Karpas-422 (cell line): ENCODE measurements at places on chromosomes 7 and 10.

DNA sequence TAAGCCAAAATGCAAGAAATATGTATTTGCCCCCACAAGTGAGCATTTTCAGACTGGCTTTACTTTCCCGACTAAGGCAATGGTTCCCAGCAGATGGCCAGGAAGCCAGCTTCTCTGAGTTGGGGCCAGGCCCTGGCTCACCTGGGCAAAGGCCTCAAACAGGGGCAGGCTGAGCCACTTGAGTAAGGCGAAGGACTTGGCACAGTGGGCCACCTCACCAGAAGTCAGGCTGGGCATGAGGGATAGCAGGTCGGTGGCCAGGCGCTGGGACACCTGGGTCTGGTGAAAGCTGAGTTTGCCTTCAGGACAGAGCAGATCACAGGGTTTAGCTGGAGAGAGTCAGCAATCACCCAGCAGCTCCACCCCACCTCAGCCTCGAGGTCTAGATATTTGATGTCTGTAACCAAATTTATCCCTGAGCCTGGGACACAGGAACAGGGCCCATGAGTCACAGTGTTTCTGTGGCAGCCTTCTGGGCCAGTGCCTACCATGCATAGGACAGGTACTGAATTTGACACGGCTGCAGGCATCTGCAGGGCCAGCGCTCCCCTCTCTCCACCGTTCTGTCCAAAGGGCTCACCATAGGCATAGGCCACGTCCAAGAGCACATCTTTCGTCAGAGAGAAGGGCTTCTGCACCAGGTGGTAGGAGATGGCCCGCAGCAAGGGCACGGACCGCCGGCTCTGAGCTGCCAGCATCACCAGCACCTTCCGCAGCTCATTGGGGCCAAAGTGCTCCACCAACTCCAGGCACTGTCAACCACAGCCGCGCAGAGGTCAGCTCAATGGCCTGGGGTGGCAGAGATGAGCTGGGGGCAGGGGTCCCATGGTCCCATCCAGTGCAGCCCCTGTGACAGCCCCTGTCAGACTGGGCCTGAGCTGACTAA, 7.3 kb downstream of the TBRG4 start:
- no peak for DNase-seq

DNA sequence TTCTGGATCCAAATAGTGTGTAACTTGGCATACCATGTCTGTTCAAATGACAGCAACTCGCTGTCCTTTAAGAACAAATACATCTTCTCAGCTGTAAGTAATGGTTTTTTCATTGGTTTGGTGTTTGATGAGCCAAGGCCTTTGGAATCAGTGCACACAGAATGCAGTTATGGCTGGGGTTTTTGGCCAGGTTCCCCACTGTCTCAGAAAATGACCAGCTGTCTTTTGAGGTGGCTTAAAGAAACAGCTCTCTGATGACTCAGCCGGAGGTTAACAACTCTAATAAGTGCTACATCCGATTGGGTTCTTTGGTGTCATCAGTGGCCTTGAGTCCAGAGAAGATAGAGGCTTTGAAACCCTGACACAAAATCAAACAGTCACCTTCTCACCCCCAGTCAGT, 688.4 kb downstream of the REEP3 start:
- DNase-seq: no peak

DNA sequence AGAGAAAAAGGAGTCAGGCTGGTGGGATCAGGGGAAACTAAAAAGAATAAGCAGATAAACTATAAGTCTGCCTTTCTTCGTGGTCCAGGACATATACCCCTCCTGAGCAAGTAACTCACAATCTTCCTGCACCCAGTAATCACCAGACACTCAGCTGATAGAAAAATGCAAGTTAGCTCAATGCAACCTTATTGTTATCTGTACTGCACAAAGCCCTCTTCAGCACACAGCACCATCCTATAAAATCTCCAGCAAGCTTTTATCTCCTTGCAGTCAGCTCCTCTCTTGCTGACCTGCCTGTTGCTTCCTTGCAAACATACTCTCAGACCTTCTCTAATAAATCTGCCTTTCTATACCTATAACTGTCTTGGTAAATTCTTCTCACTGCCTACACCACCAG, 6.7 kb downstream of the SLC37A3 start:
- DNase-seq: no peak

- DNase-seq: no peak
Measured at GRCh38 chr10:37680716-37681616, 176.4 kb downstream of the ZNF248 start.

GRCh38 chr10:5043716-5044115, 40.1 kb upstream of the AKR1C2 start:
- DNase-seq: no peak

DNA sequence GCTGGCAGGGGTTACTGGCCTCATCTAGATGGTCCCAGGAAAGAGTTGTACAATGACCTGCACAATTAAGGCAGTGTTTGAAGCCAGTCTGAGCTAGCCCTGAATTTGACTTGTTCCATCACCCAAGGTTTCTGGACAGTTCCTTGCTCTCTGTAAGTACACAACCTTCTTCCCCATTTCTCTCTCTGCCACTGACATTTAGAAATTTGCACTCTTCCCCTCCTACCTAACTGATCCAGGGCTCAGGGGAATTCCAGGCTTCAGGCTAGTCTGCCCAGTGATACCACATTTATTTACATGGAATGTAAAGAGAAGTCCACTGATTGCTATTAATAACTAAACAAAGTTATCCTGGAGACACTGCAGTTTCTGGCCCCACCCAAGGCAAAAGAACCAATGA, 139.0 kb upstream of the GPR26 start:
- DNase-seq: no peak

DNA sequence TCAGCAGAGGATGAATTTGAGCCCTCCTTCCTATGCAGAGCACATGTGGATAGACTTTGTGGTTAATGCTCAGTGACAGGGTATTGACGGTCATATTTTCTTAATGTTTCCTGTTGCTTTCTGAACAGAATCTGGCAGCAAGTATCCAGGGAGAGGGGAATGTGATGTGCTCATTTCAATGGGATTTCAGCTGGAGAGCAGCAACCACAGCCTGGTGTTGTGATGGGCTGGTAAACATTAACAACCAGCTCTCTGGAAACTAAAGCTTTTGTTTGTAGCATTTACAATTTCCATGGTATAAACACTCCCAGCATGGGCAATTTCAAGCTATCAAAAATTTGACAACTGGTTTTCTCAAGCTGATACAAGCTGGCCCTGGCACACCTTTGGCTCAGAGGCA, 215.9 kb downstream of the SH2D4B start:
- DNase-seq: no peak

DNA sequence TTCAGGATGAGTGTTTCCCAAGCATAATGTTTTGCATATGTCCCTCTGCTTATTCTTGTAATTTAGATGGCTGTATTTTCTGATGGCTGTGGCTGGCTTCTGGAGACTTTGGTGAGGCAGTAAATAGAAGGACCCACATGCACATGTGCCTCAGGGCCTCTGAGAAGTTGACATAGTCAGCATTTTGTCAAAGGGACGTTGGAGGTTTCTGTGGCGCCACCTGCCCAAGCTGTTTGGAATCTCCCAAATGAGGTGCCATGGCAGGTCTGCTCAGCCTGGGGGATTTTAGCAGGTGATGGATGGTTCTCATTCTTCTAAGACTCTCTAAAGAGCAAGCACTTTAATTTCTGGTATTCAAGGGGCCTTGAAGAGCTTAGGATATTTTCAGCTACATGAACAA, 29.8 kb downstream of the C10orf120 start:
- no peak for DNase-seq

DNA sequence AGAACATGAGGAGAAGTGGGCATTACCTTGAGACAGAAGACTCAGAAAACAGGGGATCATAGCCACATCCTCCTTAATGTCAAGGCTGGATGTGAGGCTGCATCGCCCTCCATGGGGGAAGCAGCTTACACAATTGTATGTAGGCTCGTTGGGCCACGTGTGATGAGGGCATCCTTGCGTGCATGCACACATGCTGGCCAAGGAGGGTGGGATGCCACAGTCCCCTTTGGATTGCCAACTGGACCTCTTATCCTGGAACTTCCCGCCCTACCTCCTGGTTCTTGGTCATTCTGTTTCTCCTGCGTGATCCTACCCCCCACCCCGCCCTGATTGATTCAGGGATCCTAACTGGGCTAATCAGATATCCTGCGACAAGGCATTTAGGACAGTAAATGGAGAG, 102.0 kb downstream of the PRKAG2 start:
- no peak for DNase-seq

GRCh38 chr7:129126314-129126713, 18.2 kb upstream of the TSPAN33 start:
- no peak for DNase-seq

DNA sequence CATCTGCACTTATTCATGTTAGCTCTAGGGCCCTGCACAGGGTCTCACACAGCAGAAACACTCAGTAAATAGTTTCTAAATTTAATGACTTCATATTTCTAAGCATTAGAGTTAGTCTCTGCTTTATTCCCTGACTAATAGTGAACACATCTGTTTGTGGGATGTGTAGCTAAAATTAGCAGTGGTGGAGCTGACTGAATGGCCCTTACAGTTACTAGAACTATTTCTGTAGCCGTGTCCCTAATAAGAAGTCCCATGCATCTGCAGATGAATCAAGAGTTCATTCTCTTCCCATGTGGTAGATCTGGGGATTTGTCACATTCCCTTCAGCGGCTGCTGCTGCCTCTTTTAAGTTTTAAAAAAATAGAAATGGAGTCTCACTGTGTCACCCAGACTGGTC, 11.7 kb downstream of the MAP3K8 start:
- DNase-seq: no peak

GRCh38 chr10:17113346-17113745, 16.3 kb downstream of the CUBN start:
- DNase-seq: no peak

DNA sequence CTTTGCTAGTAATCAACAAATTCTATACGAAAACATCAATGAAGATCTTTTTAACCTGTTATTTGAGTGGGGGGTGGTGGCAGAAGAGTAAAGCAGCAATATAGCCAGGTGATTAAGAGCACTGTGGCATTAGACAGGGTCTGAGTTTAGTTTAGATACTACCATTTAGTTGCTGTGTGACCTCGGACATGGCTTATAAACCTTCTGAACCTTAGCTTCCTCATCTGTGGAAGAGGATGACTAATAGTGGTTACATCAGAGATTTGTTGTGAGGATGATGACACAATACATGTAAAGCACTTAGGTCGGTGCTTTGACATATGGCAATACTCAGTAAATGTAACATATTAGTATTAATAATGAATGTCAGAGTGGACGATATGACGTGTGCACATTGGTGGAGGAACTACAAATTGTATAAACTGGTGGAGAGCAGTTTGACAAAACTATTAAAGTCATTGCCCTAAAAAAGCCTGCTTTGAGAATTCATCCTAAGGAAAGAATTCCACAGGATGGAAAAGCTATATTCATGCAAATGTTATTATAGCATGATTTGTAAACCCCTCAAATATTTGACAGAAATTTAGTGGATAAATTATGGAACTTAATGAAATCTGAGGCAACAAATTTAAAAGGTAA, 24.3 kb downstream of the SPAG6 start:
- DNase-seq: no peak
